ENCODE measurements at places on chromosomes 2 and 18. TPM values are rescaled to one million over a fixed set of nuclear protein-coding genes. Genes with fewer than 3 reads are reported as not detected.

- no peak for DNase-seq
These were observed 20.1 kb upstream of the DNER start for GRCh38 chr2:229734410-229734809.

- no peak for DNase-seq
These were observed 55.3 kb upstream of the HK2 start for GRCh38 chr2:74778381-74779264.

GRCh38 chr2:222866358-222866960 lies 5.6 kb downstream of the ACSL3 start:
- peak; percentile 52 for DNase-seq

DNA sequence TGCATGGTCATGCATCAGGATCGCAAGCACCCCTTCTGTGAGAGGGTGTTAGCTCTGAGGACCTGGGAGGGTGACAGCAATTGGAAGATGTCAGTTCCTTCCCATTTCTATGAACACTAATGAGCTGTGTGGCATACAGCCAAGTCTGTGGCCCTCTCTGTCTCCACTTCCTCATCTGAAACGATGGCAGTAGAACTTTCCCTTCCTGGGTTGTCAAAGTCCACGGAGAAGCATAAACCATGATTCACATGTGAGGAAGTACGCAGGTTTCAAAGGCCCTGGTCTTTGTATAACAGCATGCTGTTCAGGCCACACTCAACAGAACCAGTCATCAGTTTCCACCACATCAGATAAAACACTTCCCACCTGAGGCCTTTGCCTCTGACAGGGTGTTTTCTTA lies 167.4 kb upstream of the RAB6C start:
- DNase-seq, result peak; percentile 54

DNA sequence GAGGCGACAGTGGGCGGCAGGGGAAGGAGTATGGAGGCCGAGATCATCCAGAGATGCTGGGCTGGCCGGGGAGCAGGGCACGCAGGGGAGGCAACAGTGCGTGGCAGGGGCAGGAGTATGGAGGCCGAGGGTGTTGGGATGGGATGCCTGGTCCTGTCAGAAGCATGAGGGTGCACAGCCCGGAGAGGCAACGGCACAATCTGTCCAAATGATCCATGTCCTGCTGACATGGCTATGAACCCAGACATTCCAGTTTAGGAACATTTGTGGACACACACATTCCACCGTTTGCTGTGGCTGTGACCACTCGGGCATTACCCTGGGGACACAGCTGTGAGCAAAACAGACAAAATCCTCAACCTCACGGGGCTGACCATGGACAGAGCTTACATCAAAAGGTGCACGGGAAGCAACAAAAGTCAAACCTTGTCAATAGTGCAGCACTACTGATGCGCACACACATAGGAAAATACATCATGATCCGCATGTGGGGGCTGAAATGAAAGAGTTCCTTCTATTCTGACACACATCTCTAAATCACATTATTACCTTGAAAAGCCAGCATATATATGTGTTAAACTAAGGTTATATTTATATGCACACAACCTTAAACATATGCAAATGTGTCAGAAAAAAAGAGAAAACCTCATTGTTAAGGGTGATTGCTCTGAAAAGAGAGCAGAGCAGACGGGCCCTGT lies 144.0 kb upstream of the GPC1 start:
- no peak for DNase-seq

DNA sequence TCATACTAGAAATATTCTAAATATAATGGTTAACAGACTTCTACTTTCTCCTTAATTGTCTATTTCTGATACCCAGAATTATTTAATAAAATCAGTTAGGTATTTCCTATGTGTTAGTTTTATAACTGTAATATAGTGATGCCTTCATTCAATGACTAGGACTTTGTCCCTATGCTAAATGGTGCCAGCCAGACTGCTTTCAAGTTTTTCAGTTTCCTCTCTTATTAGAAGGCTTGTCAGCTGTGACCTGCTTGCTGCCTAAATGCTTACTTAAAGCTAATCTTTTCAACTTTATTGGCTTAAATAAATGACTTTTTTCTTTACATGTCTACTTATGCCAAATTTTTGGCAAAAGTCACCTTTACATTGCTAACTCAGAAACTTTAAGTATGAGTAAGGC lies 30.7 kb downstream of the BAZ2B start:
- DNase-seq, result no peak

GRCh38 chr2:230942920-230943896 lies 18.2 kb upstream of the GPR55 start:
- DNase-seq, result no peak

GRCh38 chr2:241848761-241849615 lies 9.7 kb downstream of the PDCD1 start:
- DNase-seq, result peak; percentile 46

DNA sequence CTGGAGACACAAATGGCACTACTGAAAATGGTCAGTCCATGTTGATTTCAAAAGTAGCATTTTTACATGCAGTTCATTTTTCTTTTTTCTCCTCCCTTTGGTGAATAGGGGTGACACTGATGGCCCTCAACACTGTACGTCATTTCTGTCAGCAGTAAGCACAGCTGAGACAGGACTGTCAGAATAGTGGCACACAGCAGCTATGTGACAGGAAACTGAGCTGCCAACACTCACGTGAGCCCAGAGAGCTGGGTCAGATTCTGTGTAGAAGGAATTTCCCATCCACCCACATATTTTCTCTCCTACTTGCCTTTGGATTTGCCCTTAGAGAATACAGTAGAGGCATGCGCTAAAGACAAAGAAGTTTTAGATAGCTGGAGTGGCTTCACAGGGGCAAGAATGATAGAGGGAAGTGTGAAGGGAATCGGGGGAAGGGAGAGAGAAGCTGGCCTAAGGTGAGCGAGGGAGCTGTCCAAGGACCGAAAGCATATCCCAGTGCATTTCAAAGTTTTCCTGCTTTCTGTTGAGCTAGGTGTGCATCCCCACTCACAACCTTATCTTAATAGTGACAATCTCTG lies 476.6 kb downstream of the CNTNAP5 start:
- no peak for DNase-seq

GRCh38 chr2:97740590-97741182 lies 27.3 kb downstream of the ZAP70 start:
- DNase-seq, result peak; percentile 31

DNA sequence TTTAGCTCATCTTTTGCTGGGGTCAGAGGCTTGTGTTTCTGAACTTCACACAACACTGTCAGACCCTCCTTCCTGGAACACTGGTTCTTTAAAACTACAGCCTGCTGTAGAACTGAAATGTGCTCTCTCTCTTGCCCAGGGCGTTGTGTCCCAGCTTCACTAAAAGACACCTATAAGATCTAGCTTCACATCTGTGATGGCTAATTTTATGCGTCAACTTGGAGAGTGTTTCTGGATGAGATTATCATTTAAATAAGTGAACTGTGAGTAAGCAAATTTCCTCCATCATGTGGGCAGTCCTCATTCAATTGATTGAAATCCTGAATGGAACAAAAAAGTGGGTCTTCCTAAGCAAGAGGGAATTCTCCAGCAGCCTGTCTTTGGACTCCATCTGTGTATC lies 140.3 kb downstream of the OSR1 start:
- DNase-seq, result no peak

DNA sequence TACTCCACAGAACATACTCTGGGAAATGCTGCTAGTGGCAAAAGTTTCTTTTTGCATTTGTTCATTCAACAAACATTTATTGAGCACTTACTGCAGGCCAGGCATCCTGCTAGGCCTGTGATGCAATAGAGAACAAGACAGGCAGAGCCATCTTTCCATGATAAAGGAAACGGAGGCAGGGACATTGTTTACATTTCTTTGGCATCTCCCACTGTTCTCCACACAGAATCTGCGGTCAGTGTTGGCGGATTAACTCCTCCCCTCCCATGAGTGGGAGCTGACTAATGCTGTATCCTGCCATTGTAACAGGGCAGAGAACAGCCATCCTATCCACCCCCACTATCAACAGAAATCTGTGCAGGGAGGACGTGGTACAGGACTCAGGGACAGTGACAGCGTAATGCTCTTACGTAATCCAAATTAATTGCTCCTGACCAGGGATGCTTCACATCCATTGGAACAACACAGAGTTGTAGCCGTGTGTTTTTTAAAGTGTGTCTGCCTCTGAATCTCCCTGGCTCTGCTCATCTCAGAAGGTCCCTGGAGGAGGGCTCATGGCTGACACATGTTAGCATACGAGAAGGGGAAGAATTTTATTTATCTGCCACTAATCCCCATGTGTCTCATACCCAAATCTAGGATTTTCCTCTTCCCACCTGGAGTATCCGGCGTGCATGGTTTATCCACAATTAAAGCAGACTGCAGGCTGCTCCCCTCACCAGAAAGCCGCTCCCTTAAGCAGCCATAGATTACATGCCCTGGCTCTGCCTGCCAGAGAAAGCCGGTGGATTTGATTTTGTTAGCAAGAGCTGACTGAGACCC lies 32.3 kb downstream of the STEAP3 start:
- no peak for DNase-seq

DNA sequence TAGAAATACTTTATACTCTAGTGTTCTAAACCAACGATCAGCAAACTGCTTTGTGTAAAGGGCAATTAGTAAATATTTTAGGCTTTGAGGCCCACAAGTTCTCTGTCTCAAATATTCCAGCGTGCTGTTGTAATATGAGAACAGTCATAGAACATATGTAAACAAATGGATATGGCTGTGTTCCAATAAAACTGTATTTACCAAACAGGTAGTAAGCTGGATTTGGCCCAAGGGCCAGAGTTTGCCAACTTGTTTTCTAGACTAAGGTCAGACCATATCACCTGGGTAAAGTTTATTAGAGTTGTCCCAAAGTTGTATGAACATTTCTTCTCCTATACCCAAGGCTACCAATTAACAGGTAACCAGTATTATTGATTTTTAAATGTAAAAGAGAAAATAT lies 303.2 kb upstream of the MC4R start:
- no peak for DNase-seq

DNA sequence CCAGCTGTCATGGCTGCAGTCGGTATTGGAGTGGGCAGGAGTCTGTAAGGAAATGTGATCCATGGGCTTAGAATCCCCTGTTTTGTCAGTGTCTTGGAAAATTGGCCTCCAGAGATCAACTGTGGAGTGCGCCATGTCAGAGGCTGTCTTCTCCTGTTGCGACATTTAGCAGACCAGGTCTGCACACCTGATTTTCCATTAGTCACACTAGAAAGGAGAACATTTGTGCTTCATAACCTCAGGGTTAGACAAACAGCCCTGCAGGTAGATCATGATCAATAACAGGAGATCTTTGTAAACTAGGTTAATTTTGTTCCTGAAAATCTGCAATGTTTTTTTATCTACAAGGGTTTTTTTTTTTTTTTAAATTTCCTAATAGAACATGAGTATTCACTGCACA lies 28.0 kb downstream of the LDLRAD4 start:
- DNase-seq, result no peak

DNA sequence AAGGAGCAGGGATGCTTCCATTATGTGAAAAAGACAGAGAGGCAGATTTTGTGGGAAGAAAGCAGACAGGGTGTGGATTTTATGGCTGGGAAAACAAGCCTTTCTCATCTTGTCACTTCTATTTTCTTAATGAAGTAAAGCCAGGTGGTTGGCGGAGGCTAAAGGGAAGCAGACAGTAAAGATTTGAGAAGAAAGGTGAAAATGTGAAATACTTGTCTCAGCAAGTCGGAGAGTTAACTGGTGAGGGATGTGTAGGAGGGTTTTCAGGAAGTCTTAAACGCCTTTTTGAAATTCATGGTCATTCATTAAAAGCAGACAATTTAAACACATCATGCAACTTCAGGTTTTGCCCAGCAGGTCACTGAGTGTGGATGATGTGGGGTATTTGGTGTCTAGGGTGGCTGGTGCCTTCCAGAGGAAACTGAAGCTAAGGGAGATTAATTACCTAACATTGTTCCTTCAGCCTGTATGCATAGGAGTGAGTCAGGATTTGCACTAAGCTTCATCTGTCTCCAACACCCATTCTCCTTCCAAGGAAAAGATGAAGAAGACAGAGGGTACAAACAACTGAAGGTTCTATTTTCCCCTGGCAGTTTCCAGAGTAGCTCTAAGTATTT lies 20.7 kb downstream of the SLC14A2 start:
- no peak for DNase-seq

- no peak for DNase-seq
These were observed 400.0 kb upstream of the CDH2 start for GRCh38 chr18:28576941-28577340.

- no peak for DNase-seq
These were observed 126.0 kb downstream of the ST6GAL2 start for GRCh38 chr2:106759966-106760365.

The LHCGR gene
- polyA plus RNA-seq, result 0.30 TPM

The CHRNA1 gene
- polyA plus RNA-seq, result 0.99 TPM

The NBEAL1 gene
- 3.1 TPM for polyA plus RNA-seq

The TMEM17 gene
- 1.1 TPM for polyA plus RNA-seq
